Stimulated activated CD8-positive, alpha-beta memory T cell treated with anti-CD3 and anti-CD28 coated beads, Interleukin-7, amount 100 ng/mL, for 24 hours (primary cell): ENCODE measurements at places on chromosomes 1 and 21.

- no peak for DNase-seq
Observed at GRCh38 chr1:63316984-63317816, 5.2 kb upstream of the FOXD3 start.

DNA sequence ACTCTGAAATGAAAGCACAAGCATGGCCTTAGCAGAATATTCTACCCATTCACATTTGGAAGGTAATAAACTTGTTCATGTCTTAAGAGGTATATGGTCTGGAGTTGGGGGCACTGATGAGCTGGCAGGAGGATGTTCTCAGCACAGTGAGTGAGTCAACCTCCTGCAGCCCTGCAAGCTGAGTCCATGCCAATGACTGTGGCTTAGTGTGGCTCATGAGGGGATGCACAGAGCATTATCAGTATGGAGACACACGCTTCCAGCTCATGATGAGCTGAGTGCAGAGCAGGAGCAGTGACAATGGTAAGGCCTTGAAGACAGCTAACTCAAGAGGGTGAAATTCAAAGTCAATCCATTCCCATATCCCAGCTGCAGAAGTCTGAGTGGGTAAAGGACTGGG, 102.3 kb downstream of the TNFSF18 start:
- DNase-seq = peak; percentile 8

- no peak for DNase-seq
Observed at GRCh38 chr1:117658676-117659075, 52.8 kb downstream of the TENT5C start.

- DNase-seq = no peak
Observed at GRCh38 chr1:169117599-169117998, 11.1 kb downstream of the ATP1B1 start.

DNA sequence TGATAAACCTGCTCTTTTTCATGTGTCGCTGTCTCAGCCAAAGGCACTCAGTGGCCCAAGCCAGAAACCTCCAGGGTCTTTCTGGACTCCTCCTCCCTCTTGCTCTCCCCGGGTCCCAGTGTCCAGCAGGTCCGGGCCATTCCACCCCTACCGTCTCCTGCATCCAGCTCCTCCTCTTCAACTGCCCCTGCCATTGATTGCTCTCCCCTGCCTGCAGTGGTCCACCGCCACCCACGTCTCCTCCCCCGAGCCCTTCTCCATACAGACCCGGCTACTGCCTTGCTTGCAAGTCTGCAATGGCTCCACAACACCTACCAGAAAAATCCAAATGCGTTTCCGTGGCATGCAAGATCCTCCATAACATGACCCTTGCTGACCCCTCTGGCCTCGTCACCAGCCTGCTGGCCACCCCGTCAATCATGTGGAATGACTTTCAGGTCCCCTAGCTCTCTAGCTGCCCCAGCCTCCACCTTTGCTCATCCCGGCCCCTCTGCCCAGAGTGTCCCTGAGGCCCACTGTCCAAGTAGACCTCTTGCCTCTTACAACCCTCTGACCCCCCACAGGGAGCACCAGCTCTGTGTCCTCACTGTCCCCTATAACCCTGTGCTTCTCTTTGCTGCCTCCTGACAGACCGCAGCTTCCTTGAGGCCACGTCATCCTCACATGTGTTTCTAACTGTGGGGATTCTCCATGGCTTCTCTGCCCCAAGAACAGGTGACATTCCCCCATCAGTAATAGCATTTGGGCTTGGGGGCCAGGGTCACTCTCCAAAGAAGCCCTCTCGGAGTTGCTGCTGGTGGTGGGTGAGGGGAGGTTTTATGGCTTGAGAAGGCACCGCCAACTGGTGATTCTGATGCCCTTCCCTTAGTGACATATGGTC, 15.0 kb downstream of the CACNA1S start:
- no peak for DNase-seq

DNA sequence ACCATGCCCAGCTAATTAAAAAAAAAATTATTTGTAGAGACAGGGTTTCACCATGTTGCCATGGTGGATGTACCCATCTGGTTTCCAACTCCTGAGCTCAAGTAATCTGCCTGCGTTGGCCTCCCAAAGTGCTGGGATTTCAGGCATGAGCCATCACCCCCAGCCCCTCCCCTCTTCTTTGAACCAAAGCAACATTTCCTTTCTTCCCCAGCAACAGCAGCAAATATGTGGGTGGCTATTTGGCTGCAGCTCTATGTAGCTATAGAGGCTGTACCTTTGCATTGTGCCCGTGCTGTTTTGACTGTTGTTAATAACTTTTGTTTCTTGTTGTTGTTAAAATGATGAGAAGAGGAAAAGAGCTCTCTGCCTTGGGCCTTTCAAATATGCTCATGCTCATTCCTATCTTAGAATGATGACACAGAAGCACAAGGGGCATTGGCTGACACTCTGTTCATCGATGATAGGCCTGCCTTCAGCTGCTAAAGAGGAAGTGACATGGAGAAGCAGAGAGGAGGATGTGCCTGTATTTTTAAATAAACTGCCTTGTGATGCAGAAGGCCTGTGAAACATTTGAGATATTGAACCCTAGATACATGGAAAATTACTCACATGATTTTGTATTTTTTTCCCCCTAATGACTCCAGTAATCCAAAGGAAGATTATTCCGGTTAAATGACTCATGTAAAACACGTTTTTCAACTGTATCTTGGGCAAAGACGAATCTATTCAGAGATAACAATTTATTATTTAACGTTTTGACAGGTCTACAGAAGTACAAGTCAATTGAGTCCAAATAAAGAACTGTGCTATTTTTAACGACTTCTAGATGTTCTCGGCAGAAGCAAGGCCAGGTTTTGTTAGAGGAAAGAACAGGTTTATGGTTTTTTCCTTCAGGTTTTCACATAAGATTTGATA, 20.5 kb upstream of the XPR1 start:
- DNase-seq = no peak

DNA sequence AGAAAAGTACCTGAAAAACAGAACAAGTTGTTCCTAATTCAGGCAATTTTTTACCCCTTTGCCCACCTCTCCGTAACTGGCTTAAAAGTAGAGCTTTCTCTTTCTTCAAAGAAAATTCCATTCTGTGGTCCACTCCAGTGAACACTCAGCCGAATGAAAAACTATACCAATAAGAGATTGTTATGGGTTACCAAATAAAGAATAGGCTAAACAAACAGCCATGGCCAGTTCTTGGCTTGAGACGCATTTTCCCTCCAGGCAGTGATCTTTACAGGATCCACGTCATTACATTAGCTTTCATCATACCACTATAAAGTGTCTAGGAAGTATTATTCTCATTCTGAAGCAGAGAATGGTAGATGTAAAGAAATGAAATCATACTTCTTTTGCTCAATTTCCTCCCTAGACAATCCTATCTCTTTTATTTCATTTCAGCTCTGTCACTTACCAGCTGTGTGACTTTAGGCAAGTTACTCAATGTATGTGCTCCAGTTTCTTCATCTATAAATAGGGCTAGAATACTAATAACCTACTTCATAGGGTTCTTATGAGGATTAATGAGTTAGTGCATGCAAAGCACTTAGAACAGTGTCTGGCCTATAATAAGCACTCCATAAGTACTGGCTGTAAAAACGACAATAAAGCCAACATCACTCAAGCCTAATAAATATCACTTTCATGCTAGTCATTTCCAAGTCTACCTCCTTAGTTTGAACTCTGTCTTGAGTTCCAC, 26.5 kb upstream of the TRIM45 start:
- no peak for DNase-seq

DNA sequence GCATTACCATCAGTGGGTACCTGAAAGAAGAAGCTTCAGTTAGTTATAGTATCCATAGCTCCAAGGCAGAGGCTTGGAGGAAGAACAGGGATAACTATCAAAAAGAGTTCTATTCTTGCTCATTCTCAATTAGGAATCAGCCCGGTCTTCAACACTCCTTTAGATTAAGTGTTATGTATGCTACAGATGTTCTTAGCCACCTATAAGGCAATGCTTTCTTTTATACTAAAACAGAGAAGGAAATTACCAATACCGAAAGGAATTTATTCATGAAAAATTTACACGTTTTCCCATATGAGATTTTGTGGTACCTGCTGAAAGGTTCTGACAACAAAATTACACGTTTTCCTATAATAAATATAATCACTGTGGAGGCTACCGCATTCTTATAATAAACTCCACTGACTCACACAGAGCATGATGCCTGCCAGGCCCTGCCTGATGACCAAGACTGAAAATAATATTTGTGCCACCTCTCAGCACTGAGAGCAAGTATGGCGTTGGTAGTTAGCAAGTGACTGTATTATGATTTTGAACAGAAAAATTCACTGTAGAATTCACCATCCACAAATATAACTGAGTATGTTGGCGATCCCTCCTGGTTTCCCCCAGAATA, 58.3 kb downstream of the APP start:
- DNase-seq = no peak

DNA sequence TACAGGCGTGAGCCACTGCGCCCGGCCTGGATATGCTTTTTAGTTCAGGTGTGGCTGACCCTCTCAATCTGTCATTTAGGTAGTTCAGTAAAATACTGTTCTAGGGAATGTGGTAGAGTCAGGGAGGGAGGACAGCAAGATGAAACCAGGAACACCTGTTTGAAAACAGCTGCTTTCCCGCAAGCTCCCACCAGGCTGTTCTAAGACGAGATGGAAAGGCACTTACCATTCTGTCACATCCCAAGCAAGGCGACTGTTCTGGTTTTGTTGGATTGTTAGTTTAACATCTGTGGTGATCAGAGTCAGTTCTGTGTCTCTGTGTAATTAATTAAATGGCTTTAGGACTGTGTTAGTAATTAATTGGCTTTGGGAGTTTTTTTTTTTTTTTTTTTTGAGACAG, 2.9 kb downstream of the CHAF1B start:
- DNase-seq = no peak

DNA sequence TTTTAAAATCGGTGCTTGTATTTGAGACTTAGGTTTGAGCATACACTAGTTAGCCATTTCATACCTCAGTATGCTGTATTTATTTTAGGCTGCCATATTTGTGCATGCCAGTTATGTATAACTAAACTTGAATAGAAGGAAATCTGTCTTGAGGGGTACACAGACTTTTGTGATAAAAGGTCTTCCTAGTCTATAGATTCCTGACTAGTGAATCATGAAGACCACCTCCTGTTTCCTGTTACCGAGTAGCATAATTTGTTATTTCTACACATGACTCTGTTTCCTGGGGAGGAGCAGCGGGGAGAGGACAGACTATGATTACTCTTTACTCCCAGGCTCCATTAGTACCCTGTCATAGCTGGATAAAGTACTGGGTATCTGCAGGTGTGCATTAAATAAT, 316.8 kb upstream of the SNX7 start:
- no peak for DNase-seq

- DNase-seq = no peak
Observed at GRCh38 chr1:232965912-232966217, 15.5 kb downstream of the NTPCR start.

DNA sequence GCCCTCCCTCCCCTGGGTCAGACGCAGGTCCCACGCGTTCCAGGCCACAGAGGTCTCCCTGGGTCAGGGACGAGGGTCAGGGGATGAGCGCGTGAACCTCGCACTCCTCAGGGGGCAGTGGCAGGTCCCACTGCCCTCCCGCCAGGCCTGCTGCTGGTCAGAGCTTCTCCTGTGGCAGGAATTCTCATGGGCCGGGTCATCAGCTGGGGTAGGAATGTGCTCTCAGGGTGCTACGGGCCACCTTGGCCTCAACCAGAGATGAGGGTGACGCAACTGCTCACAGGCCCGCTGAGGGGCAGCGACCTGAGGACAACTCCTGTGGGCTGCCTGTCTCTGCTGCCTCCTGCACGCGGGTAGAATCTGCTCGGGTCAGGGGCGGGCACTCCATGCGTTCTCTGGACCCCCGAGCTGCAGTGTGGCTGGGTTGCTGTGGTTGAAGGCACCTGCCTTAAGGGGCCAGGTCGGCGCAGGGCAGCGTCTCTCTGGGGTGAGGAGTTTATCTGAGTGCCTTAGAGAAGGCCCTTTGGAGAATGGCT, 128.8 kb downstream of the PRDM16 start:
- DNase-seq = no peak

- DNase-seq = no peak
Observed at GRCh38 chr1:203338335-203339036, 12.4 kb downstream of the FMOD start.

GRCh38 chr1:94055459-94056122, 65.4 kb downstream of the ABCA4 start:
- no peak for DNase-seq

- no peak for DNase-seq
Observed at GRCh38 chr1:67759066-67759465, 74.1 kb downstream of the GADD45A start.

DNA sequence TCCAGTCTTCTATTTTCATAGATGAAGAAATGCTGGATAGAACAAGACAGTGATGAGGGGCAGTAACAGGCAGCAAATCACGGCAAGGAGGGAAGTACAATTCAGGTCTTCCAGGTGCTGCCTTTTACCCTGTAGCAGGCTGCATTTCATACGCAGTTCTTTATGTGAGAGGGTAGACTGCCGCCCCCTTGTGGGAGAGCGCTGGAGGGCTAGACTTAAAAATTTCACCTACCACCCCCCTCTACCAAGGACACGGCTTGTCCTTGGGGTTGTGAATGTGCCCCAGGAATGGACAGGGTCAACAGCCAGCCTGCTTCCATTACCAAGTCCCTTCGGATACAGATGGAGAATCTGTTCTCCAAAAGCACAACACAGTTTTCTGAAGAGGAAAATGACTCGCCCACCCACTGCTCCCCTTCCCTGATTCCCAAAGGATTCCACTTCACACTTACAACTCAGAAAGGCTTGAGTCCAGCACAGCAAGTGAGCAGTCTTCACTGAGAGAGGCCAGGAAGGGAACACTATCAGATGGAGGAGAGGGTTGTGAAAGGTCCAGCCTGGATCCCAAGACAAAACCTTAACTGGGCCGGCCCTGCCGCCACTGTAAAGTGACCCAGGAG, 7.4 kb downstream of the WDR77 start:
- DNase-seq = peak; percentile 30

GRCh38 chr1:160834945-160835565, 27.6 kb downstream of the CD244 start:
- no peak for DNase-seq

DNA sequence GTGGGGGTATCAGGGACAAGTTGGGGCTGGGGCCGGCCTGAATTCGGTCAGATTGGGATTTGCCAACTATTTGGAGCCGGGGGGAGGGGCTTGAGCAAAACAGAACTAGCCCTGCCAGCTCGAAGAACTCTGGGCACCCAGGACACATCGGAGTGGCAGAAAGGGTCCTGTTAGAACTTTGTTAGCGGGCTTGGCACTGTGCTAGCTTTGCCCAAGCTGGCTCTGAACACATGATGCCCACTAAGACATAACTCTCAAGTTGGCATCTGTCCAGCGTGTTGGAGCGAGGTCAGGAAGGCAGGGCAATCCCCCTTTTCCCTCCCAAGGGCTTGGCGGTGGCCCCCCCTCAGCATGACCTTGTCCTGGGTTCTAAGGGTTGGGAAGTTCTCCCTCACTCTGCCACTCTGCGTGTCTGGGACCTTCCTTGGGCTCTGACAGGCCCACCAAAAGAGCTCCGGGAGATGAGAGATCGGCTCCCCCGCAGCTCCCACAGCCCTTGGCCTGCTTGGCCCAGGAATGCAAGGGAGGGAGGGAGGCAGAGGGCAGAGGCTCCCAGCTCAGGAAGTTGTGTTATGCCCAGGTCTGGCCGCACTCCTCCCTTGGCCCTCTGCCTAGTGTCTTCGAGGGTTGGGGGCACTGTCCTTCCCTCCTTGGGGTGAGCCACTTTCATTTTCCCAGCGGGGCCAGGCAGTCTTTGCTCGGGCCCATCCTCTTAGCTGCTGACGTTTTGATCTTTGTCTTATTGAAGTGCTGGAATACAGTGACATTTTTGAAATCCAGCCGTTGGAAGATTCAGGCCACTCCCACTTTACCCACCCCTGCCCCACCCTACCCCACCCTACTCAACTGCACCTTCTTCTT, 1.2 kb downstream of the LMNA start:
- no peak for DNase-seq

- no peak for DNase-seq
Observed at GRCh38 chr1:184905601-184906322, 68.5 kb downstream of the NIBAN1 start.

- no peak for DNase-seq
Observed at GRCh38 chr21:20045197-20045596, 953.0 kb upstream of the NCAM2 start.
